ENCODE measurements at places on chromosomes 3 and 15.

- no peak for DNase-seq
These were observed 70.5 kb downstream of the SUMF1 start for GRCh38 chr3:4396542-4396941.

DNA sequence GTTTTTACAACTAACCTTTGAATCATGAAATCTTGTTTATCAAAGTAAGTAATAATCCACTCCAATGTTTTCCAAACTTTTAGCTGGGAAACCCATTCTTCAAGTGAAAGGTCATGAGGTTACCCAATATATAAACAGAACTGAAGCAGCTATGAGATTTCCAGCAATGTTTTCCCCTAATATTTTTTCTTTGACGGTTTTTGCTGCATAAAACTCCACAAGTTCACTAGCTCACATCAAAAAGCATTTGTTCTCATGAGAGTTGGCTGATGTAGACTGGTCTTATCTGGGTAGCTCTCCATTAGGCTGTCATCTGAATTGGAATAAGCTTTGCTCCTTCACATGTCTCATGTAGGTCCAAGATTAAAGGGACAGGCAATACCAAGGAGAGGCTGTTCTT lies 241.2 kb upstream of the LRRC3B start:
- DNase-seq, result no peak

DNA sequence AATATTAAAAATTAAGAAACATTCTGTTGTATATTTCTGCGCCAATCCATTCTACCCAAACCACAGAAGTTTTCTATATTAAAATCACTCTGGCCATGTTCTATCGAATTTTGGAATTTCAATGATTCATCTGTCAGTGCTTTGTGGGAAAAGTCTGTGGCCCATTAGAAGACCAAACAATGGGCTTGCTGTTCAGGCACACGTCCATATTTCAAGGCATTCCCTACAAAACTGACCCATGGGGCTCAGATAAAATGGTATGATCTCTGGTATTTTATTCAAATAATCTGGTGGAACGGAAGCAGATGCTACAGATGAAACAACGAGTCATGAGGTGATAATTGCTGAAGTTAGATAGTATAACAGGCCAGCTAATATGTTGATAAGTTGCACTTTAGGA lies 12.4 kb downstream of the NPHP3 start:
- no peak for DNase-seq

DNA sequence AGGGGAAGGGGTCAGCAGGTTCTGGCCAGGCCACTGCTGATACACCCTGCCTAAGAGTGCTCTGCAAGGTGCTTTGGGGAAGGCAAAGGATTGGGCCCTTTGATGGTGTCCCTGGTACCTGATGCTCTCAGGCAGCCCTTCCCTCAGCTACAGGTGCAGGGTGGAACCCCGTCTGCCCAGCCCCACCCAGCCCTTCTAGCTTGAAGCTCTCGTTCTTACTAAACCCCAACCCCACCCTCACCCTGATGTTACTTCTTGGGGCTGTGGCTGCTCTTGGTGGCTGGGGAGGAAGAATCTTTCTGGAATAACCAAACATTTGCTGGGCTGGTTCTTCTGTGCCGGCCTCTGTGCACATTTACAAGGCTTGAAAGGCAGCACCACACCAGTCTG lies 6.4 kb downstream of the GNAI2 start:
- no peak for DNase-seq

GRCh38 chr3:158679547-158680000 lies 7.1 kb upstream of the LXN start:
- no peak for DNase-seq

- DNase-seq, result no peak
These were observed 104.8 kb upstream of the PLSCR5 start for GRCh38 chr3:146709969-146710368.

DNA sequence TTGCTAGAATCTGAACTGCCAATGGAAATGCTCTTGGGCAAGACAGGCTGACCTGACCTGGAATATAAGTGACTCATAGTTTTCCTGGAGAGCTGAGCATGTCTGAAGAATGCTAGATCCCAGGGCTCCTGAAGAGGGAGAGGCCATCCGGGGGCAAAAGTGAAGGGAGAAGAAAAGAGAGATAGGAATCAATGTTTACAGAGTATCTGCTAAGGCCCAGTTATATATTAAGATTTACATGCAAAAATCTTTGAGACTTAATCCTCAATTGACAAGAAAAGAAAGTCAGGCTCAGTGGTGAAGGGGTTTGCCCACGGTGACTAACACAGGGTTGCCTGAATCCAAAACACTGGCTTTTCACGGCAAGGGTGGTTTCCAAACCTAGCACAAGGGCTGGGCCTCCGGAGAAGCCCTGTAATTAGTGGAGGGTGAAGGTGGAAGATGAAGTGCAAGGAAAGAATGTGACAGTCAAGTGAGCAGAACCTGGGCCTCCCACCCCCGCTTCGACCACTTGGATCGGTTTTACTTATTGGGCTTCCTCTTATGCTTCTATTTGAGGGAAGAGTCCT lies 91.7 kb upstream of the FGF12 start:
- DNase-seq, result no peak

- no peak for DNase-seq
These were observed 55.4 kb downstream of the CYP19A1 start for GRCh38 chr15:51283026-51283425.

GRCh38 chr15:51692154-51692553 lies 10.9 kb downstream of the SCG3 start:
- DNase-seq, result no peak

GRCh38 chr3:36373666-36374065 lies 6.6 kb upstream of the STAC start:
- no peak for DNase-seq

- DNase-seq, result no peak
These were observed 144.6 kb downstream of the NUP210 start for GRCh38 chr3:13275376-13276005.

DNA sequence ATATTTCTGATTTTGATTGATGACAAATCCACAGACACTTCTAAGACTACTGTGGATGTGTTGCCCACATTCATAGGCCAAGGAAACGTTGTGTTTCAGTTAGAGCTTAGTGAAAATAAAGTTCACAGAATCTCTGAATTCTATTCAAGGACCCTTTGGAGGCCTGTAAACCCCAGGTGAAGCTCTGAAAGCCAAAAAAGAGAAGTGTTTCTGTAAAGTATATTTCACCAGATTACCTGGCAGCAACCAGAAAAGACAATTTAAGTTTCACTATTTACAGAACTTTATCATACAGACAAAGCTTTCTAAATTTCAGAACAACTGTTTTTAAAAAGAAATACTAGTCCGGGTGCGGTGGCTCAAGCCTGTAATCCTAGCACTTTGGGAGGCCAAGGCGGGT lies 2.6 kb downstream of the CLPX start:
- no peak for DNase-seq

DNA sequence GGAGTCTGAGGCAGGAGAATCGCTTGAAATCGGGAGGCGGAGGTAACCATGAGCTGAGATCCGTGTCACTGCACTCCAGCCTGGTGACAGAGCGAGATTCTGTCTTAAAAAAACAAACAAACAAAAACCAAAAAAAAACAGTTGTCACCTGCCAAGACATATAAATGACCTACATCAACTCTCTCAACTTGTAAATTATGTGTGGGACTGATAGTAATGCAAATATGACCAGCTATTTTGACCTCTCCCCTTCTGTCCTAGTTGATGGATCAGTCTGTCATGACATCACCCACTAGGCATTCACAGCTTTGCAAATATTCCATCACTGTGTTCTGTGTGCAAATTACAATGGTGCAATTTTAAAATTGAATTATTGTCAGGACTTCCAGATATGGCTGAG lies 175.4 kb downstream of the EBLN2 start:
- DNase-seq, result no peak

GRCh38 chr3:118682921-118683320 lies 351.7 kb downstream of the IGSF11 start:
- DNase-seq, result no peak

DNA sequence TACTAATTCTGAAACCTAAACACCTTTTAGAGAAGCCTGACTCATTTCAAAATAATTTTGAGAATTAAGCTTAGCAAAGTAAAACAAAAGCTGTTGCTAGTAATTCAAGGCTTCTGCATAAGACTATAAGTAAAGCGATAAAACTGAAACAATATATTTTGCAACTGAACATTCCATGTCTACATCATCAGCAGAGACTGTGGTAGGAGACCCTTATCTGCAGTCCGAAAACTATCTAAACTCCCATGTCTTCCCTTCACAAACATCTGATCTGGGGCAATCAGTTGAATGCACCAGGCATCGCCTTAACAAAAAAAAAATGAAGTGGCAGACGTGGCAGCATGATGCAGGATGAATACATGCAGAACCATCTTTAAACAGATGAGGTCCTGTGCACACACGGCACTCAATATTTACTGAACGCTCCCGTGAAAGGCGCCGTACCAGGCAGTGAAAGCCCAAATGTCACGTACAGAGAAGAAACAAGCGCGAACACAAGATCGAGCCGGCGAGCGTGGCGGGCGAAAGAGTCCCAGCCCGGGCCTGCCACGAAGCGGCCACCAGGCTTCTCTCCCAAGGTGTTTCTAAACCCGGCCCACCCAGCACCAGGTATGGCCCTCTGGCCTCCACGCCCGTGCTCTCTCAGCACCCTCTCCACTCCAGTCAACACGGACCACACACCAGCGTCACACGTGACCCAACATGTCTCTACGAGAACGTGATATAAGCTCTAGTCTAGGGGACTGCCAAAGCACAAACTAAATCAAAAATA lies 63.0 kb downstream of the CHSY1 start:
- peak; percentile 69 for DNase-seq

DNA sequence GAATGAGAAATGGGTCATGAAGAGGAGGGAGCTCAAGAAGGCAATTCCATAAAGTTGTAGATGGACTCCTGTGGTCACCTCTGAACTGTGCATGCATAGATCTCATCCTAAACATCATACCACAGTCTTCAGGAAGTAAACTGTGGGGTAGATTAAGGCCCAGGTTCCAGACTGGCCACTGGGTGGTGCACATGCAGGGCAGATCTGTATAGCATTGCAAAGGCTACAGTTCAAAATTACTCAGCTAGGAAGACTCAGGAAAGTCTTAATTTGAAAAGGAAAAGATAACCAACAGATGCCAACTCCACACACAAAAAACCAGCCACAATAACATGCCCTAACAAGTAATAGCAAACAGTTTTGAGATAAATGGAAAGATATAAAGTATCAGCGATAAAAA lies 20.3 kb downstream of the KY start:
- no peak for DNase-seq

GRCh38 chr3:170852324-170852723 lies 17.7 kb downstream of the RPL22L1 start:
- no peak for DNase-seq

DNA sequence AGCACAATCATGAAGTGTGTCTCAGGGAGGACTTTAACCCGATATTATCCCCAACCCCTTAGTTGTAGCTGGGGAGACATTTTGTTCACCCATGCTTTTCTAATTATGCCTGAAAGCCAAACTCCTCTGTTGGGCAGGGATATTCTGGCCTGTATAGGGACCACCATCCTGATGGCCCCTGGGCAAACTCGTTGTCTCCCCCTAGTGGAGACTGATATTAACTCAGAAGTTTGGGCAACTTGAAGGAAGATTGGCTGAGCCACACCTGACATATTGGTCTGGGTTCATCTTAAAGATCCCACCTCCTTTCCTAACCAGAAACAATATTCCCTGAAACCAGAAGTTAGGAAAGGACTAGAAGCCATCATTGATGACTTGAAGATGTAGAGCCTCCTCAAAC lies 42.3 kb downstream of the TM4SF18 start:
- no peak for DNase-seq

- DNase-seq, result no peak
These were observed 16.6 kb upstream of the TXNRD3 start for GRCh38 chr3:126671521-126671920.

GRCh38 chr15:73190189-73190601 lies 137.9 kb downstream of the NEO1 start:
- DNase-seq, result no peak

GRCh38 chr3:116709479-116709878 lies at the start of gene TUSC7:
TUSC7 (plus strand) TSS chr3:116709779.
- no peak for DNase-seq

DNA sequence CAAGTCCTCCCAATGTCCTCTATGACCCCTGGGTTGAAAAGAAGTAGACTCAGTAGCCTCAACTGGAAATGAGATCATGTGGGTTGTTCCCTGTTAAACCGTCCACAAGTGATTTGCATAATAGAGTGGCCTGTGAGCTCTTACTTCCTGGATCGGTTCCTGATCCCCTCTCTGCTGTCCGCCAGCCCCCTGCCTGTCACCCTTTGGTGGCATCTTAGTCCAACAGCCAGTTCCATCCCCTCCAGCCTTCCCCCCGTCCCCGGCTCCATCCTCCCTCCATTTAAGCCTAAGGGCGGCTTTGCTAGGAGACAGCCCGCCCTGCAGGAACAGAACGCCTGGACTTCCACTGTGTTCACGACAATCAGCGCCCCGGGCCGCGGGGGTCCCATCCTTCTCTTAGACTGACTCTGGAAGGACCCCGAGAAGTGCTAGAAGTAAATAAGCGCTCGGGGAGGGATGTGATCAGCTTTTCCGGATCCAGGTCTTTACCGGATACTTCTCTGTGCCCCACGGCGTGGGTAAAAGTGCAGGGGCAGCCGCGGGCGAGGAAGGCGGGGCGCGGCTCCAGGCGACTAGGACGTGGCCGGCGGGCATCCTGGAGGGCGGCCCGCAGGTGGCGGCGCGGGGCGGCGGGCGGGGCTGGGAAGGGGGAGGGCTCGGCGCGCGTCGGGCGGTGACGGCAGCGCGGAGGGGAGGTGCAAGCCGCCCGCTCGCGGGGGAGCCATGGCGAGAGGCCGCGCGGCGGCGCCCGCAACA lies 51.2 kb upstream of the ULK4 start:
- peak; percentile 83 for DNase-seq

DNA sequence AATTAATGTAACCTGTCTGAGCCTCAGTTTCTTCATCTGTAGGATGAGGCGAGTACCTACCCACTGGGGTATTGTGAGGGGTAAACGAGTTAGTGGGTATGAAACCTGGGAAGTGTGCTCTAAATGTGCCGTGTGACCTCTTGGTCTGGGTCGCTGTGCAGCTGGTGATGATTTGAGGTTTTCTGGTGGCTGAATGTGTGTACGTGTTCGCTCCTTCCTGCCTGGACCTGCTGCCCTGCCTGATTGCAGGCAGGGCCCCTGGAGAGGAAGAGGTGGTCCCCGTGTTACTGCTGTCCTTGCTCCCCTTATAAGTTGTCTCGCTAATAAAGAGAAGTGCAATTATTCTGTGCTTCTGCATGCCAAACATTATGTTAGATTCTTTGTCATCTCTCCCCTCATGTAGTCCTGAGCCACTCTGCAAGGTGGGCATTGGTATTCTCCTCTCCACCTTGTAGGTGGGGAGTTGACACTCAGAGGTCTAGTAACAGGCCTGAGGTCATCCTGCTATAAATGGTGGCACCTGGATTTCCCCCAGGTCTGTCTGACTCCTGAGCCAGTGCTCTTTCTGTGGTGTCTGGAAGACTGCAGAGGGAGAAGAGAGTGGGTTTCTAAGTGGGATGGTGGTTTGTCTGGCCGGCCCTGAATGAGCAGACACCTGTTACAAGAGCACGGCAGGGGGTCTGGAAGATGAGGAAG lies 15.7 kb downstream of the PDIA5 start:
- no peak for DNase-seq

- no peak for DNase-seq
These were observed 7.1 kb downstream of the RAD51 start for GRCh38 chr15:40702077-40702476.

GRCh38 chr3:154139996-154140436 lies 18.8 kb downstream of the ARHGEF26 start:
- no peak for DNase-seq

GRCh38 chr3:46860017-46860809 lies 3.0 kb downstream of the MYL3 start:
- DNase-seq, result no peak
